ENCODE measurements at places on chromosomes 5 and 9. TPM values are rescaled to one million over a fixed set of nuclear protein-coding genes. Genes with fewer than 3 reads are reported as not detected.

Gene TEK
- total RNA-seq: 10.8 TPM

Gene SOX30
- total RNA-seq: not detected

Gene C9
- total RNA-seq: not detected

Gene TTC33
- total RNA-seq: 8.1 TPM

Gene MATR3
- total RNA-seq: 367 TPM

Gene LCN10
- total RNA-seq: not detected

Gene TRIM23
- total RNA-seq: 33.1 TPM

Gene TRPM3
- total RNA-seq: not detected

Gene BAAT
- total RNA-seq: not detected

Gene IL9
- not detected for total RNA-seq

Gene ACOT12
- not detected for total RNA-seq

Gene WDR38
- total RNA-seq: not detected

Gene ELP1
- 39.7 TPM for total RNA-seq

Gene FOXD4L3
- not detected for total RNA-seq

Gene PAPPA
- 12.4 TPM for total RNA-seq

Gene RELL2
- 2.2 TPM for total RNA-seq

Gene PCAT7
- total RNA-seq: not detected

Gene FBP1
- not detected for total RNA-seq

Gene ADAMTS12
- total RNA-seq: 51.3 TPM

Gene PPP1R26
- total RNA-seq: 3.8 TPM

Gene NAIP
- total RNA-seq: 1.7 TPM

Gene CAMK2A
- total RNA-seq: 0.18 TPM

Gene LECT2
- not detected for total RNA-seq

Gene BICD2
- total RNA-seq: 35.7 TPM

Gene UNC13B
- total RNA-seq: 14.3 TPM

Gene EQTN
- not detected for total RNA-seq

Gene PRDM12
- not detected for total RNA-seq

Gene GFI1B
- not detected for total RNA-seq

Gene INSL4
- total RNA-seq: not detected

Gene IL3
- total RNA-seq: not detected

Gene TMEM141
- 39.1 TPM for total RNA-seq

Gene DMRTA1
- total RNA-seq: under 0.01 TPM

Gene MARCHF3
- 18.8 TPM for total RNA-seq

Gene DNAH5
- total RNA-seq: 4.7 TPM

Gene RLN1
- not detected for total RNA-seq

Gene GBGT1
- 1.8 TPM for total RNA-seq

Gene FOXD4L4
- under 0.01 TPM for total RNA-seq

Gene UBQLN1
- total RNA-seq: 129 TPM

Gene DPYSL3
- total RNA-seq: 50.2 TPM

Gene ZNF883
- 0.83 TPM for total RNA-seq

Gene NSG2
- not detected for total RNA-seq
